NCI-H774 (cell line): ENCODE measurements at places on chromosomes 11 and 22.

DNA sequence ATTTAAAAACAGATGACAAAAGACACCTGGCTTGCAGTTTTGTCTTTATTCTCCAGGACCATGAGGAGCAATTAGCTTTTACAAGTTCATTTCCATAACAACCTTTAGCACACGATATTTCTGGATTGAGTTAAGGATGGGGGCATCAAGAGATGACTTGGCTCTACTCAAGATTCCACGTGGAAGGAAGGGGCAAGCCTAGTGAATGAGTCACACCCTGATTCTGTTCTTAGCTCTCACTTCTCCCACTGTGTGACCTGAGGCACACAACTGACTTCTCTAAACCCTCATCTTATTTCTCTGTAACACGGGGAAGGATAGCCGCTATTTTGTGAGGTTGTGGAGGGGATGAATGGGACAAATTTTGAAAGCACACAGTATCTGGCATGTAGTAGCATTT, 185.5 kb downstream of the KIRREL3 start:
- DNase-seq = no peak

DNA sequence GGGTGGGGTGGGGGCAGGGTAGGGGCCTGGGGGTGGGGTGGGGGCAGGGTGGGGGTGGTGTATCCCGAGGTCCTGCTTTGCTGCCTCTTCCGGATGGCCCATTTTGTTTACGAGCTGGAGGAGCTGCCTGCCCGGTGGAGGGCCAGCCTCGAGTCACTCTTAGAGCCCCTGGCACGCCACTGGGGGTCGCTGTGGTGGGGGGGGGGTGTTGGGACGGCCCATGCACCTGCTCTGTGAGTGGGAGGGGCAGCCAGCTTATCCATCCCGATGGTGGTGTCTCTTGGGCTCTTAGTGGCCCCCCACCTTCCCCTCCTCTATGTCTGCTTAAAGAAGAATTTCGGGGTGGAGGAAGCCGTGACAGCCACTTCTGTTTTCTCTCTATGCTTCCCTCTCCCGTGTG, 24.6 kb downstream of the MRGPRD start:
- DNase-seq = no peak

- no peak for DNase-seq
Measured at GRCh38 chr11:45021692-45022141, 71.0 kb upstream of the TP53I11 start.

- no peak for DNase-seq
Measured at GRCh38 chr22:20567371-20567847, 60.0 kb downstream of the MED15 start.

DNA sequence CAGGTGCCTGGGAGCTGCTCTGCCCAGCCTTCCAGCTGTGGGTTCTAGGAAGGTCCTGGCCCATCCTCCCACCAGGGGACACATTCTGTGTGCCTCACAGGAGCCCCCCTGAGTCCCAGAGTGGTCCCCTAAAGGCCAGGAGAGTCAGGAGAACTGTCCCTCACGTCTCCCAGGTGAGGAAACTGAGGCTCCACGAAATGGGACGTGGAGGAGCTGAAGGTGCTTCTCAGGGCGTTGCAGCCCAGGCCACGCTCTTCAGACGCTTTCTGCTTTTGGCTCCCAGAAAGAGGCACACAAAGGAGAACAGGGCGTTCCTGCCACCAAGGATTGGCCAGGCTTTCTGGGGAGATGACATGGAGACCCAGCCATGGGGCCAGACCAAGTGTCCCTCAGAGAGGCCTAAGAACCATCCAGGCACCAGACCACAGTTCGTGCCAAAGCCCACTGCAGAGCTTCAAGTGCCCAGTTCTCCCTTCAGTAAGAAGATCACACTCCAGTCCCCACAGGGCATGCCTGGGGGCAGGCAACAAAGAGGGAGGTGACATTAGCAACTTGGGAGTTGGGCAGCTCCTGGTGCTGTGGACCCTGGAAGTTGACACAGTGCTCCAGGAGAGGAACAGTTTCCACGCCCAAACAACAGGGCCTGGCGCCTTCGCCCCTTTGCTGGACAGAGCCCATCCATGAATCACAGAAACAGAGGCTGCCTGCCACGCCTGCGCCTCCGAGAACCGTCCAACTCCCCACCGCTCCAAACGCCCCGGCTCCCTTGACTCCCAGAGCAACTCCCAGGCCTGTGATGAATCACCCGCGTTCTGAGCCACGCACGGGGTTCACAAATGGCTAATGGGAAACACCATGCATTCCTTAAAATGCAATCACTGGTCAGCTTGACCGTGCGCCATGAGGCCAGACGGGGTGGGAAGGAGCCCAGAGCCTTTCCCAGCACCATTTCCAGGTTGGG, 589.2 kb downstream of the BRD1 start:
- DNase-seq = no peak

- no peak for DNase-seq
Measured at GRCh38 chr11:87849216-87849615, 326.0 kb downstream of the RAB38 start.

DNA sequence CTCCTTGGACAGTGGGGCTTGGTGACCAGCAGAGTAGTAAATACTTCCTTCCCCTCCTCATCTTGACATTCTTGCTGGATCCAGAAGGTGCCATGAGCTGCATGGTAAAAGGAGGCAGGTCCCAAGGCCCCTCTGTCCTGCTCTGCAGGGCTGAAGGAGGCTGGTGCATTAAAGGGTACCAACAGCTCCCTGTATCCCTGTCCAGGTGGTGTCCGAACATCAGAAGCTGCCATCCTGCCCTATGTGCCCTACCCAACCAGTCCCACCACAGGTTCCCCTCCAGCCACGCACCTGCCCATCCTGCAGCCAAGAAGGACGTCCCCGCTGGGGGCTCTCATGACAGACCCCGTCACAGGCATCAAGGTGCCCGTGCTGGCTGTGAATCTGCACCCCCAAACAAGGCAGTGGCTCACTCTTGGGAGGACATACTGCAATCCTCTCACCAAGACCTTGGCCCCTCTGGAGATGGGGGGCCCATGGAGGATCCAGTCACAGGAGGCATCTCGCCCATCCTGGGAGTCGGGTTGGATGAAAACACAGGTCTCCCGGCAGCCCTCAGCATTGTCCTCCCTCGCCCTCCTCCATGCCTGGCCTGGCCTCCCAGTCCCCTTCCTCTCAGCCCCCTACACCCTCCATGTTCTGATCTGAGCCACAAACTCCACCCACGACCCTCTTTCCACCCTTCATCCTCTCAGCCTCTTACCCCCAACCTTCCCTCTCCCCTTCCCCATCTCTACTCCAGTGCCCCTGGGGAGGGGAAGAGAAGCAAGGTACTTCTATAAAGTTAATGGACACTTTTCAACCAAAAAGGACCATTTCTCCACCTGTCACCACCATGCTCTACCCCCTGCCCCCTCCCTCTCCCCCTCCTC, 55.1 kb downstream of the BTG4 start:
- DNase-seq = no peak

DNA sequence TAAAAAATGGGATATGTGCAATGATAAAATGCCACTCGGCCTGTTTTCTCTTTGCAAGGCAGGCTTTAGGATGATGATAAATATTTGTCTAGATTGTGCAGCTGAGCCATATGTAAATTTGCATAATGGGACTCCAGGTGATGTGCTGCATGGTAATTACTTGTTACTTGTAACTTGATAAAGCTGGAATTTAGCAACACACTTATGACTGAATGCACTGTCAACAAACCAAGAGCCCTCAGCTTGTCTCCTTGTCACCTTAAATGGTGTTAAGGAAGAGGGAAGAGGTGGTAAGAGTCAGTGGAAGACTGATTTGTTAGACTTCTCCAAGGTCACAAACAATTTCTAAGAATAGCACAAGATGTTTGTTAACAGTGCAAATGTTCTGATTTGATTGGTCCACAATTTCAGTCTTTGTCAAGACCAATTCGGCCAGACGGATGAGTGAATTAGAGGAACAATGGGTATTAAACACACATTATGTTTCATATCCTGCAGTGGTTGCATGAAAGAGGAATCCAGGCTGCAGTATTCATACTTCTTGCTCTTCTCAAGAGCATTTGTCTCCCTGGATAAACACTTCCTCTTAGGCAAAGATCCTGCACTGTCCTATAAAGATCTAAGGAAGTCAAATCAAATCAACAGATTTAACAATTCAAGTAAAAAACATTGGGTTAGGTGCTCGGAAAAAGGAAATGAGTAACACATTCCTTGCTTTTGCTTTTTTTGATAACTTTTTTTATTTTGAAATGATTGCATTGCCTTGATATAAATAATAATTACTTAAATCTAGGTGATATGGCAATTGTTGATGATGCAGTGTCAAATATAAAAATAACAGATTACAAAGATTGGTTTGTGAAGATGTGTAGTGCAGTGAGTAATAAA, 448.3 kb upstream of the DDI1 start:
- DNase-seq = peak; percentile 77

- no peak for DNase-seq
Measured at GRCh38 chr22:39360242-39360641, 10.5 kb downstream of the SYNGR1 start.

GRCh38 chr11:47688111-47688510, 27.1 kb downstream of the AGBL2 start:
- DNase-seq = no peak

- DNase-seq = no peak
Measured at GRCh38 chr11:133835593-133836548, 9.4 kb downstream of the SPATA19 start.

GRCh38 chr22:16955678-16956210, 52.3 kb downstream of the GAB4 start:
- peak; percentile 42 for DNase-seq

DNA sequence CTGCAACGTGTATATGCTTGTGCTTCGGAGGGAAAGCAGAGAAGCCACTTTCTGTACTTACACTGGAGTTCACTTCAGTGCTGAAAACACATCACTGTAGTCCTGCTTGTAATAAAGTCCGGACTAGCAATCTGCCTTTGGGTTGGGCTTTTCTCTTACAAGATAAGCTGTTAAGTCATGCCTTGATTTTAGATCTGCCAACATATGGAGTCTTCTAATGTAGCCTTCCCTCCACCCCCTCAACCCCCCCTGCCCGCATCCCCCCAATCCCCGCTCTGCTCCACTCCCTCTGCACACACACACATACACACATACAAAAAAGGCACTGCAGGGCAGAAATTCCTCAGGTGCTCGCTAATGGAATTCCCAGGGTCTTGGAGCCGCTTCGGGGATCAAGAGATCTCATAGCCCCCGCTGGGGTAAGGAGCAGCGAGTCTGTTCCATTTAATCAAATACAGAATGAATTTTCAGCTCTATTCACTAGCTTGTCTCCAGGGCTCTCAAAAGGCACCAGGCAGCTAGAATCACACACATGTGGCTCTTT, 3.4 kb downstream of the CDON start:
- no peak for DNase-seq

- no peak for DNase-seq
Measured at GRCh38 chr11:57646799-57647303, 2.9 kb downstream of the YPEL4 start.

- DNase-seq = no peak
Measured at GRCh38 chr22:43478621-43479300, 66.9 kb downstream of the MPPED1 start.

DNA sequence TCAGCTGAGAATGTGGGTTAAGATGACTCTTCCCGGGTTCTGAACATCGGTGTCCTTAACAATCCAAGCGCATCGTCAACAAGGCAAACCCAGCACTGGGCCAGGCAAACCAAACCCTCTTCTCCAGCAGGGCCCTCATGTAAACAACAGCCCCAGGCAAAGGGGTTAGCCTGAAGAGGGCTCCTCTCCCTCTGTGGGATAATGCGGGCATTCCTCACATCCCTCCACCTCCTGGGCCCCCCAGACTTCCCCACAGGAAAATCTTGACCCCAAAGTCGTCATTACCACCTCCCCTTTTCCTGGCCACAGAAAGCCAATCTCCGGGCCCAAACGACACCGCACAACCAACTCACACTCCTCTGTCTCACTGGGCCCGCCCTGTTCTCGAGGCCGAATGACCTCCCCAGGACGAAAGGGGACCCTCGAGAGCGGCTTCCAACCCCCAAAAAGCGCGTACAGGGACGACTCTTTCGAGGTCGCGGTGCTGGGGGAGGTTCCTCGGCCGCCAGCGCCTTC, 566 bp downstream of the DDB1 start:
- DNase-seq = no peak

DNA sequence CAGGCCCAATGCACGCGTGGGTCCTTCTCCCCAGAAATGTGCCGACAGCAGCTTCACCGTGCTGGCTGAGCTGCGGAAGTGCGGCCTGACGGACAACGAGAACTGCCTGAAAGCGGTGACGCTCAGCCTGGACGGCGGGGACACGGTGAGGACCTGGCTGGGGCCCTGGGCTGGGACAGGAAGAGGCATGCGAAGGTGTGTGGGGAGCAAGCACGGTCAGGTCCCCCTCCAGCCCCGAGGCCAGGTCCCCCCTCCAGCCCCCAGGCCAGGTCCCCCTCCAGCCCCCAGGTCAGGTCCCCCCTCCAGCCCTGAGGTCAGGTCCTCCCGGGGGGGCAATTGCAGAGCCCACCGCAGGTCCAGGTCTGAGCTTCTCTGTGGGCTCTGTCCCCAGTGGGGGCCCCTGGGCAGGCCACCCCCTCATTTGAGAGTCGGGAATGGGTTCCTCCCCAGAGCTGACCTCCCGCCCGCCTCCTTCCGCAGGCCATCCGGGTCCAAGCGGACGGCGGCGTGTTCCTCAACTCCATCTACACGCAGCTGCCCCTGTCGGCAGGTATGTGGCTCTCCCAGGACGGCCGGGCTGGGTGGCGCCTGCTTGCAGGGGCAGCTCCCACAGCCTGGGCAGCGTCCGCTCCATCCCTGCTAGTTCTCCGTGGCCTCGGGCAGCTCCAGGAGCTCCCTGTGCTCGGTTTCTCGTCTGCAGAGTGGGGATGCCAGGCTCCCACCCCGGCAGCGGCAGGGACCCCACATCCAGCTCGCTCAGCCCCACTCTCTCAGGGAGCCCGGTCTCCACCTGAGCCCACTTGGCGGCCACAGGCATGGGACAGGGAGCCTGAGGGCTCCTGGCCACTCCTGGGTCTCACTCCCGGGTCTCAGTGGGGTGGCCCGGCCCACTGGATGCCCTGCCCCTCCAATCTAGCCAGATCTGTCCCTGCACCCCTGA, 7.9 kb downstream of the MUC5B start:
- no peak for DNase-seq

GRCh38 chr11:123173040-123173855, 21.8 kb downstream of the CLMP start:
- no peak for DNase-seq

- DNase-seq = no peak
Measured at GRCh38 chr22:31085493-31085824, 4.3 kb downstream of the SMTN start.

DNA sequence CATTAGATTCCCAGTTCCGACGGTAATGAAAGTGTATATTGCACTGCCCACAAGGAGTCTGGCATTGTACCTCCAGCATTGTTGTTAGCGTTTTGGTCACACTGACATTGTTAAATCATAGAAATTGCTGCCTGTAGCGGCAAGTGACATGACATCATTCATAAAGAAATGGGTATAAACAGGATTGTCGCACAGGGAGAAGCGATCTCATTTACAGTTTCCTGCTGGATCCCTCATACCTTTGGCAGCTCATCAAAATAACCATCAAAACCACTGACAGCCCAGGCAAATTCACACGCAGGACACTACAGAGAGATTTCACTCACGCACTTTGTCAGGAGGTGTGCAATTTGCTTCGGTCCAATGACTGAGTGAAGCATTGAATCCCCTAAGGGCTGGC, 3.5 kb downstream of the HTR3B start:
- no peak for DNase-seq
